ENCODE measurements at places on chromosomes 6 and 20.

DNA sequence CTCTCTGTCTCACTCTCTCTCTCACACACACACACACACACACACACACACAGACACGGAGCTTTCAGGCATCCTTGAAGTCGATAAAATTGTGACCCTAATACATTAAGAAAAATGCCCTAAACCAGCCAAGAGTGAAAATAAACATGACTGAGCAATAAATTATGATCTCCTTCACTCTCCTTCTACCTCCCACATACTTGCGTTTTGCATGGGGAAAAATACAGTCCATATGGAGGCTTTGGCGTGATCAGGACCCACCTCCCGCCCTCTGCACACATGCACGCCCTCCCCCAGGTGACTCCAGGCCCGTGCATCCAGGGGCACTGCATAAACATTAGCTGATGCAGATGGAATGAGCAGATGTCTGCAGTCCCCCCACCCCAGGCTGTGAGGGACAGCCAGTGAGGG, 114.2 kb upstream of the JARID2 start:
- peak; percentile 96 for DNase-seq

DNA sequence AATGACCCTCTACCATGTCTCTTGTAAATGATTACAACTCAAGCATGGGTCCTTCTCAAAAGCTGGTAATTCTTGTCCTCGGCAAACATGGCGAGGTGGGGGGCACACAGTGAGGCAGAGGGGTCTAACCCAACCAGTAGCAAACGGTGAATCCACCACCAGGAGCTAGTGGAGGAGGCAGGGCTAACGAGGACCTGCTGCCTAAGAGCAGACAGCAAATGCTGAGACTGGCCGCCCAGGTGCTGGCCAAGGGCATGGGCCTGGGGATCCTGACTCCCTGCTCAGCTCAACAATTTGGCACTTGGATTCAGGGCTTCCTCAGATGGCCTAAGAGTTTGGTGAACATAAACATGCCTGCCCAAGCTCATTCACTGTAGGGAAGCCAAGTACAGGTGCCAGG, 18.4 kb downstream of the PCIF1 start:
- no peak for DNase-seq

DNA sequence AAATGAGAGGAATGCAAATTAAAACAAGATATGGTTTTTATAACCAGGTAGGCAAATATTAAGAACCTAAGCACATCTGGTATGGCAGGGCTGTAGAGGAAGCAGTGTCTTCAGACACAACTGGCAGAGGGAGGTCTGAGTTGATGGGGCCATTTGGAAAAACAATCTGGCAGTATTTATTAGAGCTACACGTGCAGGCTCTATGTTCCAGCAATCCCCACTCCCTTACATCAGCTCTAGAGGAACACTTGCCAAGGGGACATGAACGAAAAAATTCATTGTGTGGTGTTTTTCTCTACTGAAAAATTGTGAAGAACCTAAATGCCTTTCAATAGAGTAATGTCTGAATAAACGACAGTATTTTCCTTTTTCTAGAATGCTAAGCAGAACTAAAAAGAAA, 111.6 kb upstream of the EDN1 start:
- no peak for DNase-seq

DNA sequence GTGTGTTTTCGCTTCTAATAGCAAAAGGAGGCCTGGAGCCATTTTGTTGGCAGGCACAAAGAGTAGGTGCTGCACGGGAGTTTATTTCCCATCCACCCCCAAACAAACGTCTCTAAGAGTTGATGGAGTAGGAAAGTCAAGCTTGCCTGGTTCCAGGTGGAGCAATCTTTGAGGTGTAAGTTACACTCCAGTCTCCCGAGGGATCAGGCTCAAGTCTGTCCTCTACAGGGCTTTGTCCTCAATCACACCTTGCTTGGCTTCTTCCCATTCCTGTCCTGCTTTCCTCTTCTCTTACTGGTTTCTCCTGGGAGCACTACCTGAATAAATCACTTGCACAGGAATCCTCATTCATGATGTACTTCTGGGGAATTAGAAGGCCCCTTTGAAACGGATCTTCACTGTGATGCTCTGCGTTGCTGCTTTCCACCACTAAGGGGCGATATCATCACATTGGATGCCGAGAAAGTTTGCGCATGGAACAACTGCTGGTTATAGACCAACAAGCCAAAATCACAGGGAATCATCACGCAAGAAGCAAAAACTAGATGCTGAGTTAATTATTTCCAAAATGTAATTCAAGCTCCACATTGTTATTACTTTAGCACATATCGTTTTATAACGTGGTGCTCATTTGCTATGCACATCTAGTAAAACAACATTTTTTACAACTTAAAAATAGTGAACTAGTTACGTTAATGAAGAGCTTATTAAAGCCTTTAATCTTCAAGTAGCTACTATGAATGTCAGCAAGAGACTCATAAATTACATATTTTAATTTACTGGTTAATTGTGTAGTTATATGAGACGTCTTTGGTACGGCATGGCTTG, 156.8 kb downstream of the DNAH8 start:
- DNase-seq = peak; percentile 80

GRCh38 chr6:159727717-159728445, 575 bp downstream of the WTAP start:
- no peak for DNase-seq

DNA sequence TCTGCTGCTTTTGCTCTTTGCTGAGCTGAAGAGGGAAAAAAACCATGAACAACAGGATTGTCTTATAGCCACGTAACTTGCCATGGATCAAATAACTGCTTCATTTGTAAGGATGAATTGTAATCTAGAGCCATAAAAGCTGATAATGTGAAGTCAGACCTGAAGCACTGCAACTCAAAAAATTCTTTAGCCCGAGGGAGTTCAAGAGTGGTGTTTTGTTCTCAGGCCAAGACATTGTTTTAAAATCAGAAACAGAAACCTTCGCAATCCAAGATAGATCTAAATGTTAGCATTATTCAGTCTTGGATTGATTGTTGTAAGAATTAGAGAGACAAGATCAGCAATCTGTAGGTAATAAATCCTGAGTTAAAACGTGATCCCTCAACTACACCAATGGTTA, at the start of gene TRAPPC3L:
TRAPPC3L (minus strand) TSS at position 34 of the 400 bp plus-strand sequence. CDS start 170 bp downstream, outside the sequence.
- DNase-seq = no peak

- DNase-seq = no peak
Observed at GRCh38 chr6:150606168-150606591, 6.5 kb downstream of the PLEKHG1 start.

- no peak for DNase-seq
Observed at GRCh38 chr6:107750176-107750797, 73.8 kb downstream of the SCML4 start.

DNA sequence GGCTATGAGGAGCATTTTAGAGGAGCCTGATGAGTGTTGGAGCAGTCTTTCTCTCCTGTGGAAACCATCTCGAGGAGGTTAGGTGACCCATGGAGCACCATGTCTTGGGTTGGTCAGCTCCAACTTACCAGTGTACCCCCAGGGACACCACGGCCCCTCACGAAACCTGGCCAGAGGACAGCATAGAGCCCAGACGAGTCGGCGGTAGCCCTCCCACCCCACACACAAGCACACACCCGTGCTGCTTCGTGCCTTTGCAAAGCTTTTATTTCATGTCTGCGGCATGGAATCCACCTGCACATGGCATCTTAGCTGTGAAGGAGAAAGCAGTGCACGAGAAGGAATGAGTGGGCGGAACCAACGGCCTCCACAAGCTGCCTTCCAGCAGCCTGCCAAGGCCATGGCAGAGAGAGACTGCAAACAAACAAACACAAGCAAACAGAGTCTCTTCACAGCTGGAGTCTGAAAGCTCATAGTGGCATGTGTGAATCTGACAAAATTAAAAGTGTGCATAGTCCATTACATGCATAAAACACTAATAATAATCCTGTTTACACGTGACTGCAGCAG, 53.6 kb downstream of the EZR start:
- DNase-seq = no peak

DNA sequence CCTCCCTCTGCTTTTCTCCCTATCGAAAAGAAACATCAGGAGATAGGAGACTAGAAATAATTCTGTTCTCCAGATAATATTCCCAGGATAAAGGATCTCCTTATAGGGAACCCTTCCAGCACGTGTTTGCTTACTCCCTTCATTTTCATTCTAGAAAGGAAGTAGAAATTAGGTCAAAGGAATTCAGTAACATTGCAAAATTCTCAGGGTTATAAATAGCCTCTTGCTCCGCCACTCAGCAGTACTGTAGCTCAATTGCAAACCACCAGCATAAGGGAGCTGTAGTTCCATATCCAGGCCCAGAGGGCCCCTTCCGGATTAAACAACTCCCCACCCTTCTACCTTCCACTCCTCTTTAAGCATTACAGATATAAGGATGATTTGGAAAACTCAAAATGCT, 6.2 kb downstream of the ELMO2 start:
- no peak for DNase-seq

GRCh38 chr6:156767603-156768467, 9.3 kb upstream of the ARID1B start:
- no peak for DNase-seq

- DNase-seq = peak; percentile 89
Observed at GRCh38 chr6:41638002-41638934, at the start of gene MDFI. MDFI (plus strand) TSS chr6:41638468; CDS start chr6:41638750, 282 bp downstream.

DNA sequence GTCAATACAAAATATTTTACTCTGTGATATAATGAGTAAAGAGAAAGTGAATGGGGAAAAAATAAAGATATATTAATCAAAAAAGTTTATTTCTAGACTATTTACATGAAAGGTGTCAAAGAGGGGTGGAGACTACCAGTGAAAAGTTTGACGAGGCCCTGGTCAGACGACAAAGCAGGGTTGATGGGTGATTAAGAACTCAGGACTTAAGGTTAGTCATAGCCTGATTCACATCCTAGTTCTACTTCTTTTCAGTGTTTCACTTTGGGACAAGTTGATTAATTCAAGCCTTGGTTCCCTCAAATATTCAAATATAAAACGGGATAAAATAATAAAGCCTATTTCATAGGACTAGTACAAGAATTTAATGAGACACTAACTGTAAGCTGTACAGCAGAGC, 178.2 kb upstream of the HS3ST5 start:
- no peak for DNase-seq

Data from WERI-Rb-1 (cell line).